ENCODE measurements at places on chromosomes 6 and 20.

DNA sequence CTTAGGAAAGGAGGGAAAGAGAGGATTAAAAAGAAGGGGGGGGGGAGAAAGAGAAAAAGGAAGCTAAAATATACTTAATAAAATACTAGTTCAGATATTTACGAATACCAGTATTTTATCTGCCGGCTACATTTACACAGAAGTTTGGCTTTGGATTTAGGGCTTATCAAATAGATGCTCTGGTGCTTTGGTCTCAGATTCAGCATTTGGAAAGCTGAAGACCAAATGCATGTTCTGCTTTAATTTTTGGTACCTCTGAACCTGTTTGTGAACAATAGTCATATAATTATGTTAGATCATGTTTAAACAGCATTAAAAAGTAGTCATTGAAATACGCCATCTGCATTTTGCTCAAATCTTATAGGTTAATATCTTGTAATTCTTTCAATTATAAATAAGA lies 786.0 kb upstream of the CITED2 start:
- DNase-seq: no peak

DNA sequence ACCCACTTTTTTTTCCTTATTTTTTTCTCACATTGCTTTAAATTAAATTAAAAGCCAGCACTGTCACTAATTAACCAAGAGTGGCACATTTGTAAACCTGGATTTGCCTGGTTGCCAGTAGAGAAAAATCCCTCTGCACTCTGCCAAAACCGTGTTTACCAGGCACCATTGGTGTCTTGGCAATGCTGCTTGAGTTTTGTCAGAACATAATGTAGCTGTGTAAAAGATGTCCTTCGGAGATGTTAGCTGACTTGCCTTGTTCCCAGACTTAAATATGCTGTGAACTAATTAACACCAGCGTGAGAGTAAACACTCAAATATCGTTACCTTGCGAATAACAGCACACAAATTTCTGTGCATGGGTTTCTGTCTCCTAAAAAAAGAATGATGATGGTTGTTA lies 694.9 kb upstream of the ID4 start:
- no peak for DNase-seq

- DNase-seq: no peak
Measured at GRCh38 chr20:24211972-24212371, 223.4 kb upstream of the GGTLC1 start.

GRCh38 chr20:20266552-20266951 lies 101.4 kb upstream of the INSM1 start:
- DNase-seq: no peak

All from activated T-helper 1 cell treated with anti-CD3 and anti-CD28 coated beads, Interleukin-2, amount 50 U/mL, for 16 hours (primary cell).